ENCODE measurements at places on chromosomes 12 and 14.

DNA sequence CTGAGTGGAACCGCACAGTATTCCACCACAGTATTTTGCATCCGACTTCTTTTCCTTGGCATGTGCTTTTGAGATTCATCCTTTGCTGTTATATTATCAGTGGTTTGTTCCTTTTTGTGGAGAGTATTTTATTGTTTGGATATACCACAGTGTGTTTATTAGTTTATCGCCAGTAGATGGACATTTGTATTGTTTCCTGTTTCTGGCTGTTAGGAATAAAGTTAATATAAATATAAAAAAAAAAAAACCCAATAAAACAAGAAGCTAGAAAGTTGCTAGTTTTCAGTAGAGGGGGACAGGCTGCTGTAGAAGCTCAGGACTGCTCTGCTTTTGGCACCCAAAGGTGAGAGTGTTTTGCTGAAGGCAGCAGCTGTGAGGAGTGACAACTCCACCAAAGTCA lies 62.0 kb upstream of the EEA1 start:
- no peak for DNase-seq

DNA sequence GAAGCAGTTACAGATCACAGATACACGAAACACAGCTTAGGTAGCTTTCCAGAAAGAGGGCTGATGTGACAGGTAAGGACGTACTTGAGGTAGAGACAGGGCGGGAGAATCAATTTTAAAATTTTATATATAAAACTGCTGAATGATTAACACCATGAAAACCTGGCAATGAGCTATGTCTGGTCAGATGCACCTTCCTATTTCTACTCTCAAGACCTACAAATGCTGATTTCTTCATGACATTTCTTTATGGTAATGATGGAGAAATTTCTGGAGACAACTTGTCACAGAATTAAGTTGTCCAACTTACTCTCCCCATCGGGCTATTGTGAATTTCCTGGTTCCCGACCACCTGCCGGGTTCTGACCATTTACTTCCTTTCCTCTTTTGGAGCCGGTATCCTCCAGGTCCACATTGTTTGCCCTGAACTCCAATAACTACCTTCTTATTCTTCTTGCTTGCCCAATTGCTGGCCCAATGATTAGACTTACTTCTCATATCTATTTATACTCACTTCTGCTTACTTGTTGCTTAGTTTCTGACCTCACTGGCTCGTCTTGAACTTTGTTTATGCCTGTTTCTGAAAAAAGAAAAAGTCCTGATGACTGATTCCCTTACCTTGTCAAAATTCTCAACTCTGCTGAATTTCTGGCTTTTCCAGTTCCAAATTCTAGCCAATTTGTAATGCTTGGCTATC lies 12.8 kb upstream of the ATP2B1 start:
- no peak for DNase-seq

GRCh38 chr14:55359307-55359706 lies 52.3 kb downstream of the ATG14 start:
- DNase-seq = no peak

DNA sequence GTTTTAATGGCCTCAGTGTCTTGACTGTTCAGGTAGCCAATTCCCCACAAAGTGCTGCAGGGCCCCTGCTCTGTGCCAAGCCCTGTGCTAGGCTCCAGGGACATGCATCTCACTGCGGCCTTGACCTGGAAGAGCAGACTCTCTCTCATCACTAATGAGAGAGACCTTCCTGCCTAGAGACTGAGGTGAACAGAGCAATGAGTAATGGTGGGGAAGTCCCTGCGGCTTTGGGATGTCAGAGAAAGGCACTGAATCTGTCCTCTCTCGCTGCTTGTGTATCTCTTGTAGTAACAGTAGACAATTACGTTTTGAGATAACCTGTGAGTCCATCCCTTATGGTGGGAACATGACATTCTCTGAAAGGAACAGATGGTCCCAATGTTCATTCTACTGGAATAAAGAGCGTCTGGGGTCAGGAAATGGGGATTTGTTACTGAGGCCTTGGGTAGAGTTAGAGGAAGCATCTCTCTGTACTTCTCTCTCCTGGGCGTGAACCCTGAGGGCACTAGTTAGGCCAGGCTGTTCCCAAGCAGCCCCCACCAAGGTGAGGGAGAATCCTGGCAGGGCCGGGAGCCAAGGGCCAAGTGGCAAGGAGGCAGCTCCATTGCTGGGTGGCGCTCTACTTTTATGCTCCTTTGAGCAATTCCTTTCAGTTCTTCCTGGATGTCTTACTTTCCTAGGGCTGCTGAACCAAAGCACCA lies 13.5 kb downstream of the NFATC4 start:
- DNase-seq = no peak

DNA sequence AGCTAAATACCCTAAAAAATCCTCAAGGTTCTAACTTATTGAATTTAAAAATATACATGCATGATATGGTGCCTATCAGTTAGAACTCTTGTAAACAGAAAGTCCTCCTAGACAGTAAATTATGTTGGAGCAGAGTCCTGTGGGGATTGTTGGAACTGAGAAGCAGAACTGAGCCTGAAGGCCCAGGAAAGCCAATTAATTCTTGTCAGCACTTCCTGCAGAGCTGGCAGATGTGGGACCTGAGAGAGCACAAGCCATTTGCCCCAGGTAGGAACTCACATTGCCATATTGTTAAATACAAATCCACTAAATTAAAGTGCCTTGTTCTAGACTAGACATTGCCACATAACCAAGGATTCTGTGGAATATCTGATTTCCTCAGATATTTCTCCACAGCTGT lies 117.1 kb downstream of the RTN1 start:
- DNase-seq = no peak
